ENCODE measurements at places on chromosomes 3 and 15.

- DNase-seq = no peak
Measured at GRCh38 chr3:53259427-53260259, 3.8 kb upstream of the TKT start.

DNA sequence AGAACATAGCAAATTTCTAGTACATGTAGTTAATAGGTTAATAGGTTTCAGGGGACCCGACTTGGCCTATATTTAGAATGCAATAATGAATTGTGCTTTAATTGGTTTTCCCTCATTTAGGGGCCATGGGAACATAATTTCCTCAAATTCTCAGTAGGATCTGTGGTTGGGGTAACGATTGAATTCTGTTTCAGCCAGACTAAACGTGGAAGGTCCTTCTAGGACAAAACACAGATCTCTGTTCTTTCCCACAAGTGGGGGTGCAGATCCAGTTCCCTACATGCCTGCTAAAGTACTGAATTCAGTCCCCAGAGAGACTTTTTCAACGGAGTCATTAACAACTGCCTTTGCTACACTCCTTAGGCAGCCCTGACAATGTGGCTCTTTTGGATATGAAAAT, 50.7 kb upstream of the AGBL1 start:
- DNase-seq = no peak

DNA sequence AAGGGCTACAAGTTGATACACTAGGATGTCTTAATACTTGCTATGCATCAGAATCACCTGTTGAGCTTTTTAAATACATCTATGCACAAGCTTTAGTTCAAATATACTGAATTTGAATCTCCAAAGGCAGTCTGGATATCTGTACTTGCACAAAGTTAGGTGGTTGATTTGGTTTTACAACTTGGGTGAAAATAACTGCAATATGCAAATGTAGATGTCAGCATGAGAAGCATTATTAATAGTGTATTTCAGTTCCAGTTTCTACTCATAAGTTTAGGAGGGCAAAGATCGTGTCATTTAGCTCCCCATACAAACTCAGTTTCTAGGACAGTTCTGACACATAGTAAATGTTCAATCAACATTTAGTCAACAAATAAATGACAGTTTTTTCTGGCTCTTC, 25.6 kb downstream of the IQCB1 start:
- no peak for DNase-seq

- no peak for DNase-seq
Measured at GRCh38 chr3:100213891-100214573, 46.8 kb upstream of the TBC1D23 start.

DNA sequence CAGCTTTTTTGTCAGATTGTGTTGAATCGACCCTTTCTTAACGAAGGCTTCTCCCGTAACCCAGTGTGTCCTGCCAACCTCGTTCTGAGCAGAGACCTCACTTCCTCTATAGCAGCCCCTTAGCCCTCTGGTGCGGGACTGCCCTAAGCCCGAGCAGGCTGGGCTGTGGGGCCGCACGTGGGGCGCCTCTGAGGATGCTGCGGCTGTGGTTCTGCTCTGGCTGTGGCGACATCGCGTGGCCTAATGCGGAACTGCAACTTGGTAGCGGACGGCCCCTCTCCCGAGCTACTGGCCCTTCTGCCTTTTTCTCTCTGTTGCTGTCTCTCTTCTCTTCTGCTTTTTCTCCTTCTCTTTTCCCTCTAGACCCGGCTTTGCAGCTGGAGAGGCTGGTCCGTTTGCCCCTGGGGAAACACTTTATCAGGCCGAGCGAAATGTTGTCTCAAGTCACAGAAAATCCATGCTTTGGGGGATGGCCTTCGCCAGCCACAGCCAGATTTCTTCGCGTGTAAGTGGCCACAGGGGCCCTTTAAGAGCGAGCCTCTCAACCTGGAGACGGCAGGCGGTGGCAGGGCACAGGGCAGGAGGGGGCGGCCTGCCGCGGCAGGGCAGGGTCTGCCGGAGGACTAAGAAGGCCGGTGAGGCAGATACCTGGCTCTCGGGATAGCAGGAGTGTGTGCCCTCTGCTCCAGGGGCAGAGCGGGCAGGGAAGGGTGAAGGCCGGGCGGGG, 19.4 kb upstream of the KIF23 start:
- DNase-seq = peak; percentile 75

- DNase-seq = no peak
Measured at GRCh38 chr15:28132524-28133275, 33.6 kb upstream of the OCA2 start.

DNA sequence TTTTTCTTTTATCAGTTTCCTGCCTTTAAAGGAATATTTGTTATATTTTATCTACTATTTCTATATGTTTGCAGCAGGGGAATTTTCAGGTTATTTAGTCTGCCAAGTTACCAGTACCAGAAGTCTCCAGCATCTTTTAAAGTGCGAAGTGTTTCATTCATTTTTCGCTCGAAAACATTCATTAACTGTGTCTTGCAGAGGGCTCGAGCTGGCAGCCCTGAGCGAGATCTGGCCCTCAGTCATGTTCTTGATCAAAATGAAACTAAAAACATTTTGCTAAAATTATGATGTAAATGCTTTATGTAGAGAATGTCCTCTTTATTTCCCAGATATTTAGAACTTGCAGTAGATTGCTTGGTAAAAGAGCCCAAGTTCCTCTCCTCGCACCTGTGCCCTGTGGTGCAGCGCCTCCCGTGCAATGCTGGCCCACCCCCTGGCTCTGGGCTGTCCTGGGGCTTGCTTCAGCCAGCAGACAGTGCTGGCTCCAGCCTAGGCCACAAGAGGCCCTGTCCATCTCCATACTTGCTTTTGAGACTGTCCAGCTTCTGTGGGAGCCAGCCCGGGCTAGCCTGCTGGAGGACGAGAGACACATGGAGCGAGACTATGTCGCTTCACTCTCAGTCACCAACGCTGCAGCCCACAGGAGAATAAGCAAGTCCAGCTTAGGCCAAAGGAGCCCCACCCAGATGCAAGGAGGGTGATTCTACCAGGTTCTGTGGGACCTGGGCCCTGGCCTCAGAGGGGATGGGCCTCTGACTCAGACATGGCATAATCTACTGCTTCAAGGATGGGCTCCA, 71.9 kb upstream of the PRR23E start:
- DNase-seq = no peak
